ENCODE measurements at places on chromosomes 4 and X. TPM values are rescaled to one million over a fixed set of nuclear protein-coding genes. Genes with fewer than 3 reads are reported as not detected.

The GAGE1 gene
- total RNA-seq = not detected

The HPGD gene
- total RNA-seq = 1.4 TPM

The MAGEB1 gene
- total RNA-seq = not detected

The GPR173 gene
- 2.4 TPM for total RNA-seq

The NALF2 gene
- total RNA-seq = 62.7 TPM

The LEF1 gene
- 3.4 TPM for total RNA-seq

The VCX2 gene
- not detected for total RNA-seq

The SPANXN5 gene
- not detected for total RNA-seq

The USP51 gene
- 1.7 TPM for total RNA-seq

The MBTPS2 gene
- total RNA-seq = 10.0 TPM

The MAEA gene
- 51.7 TPM for total RNA-seq

The SRPK3 gene
- 24.6 TPM for total RNA-seq

The S100G gene
- total RNA-seq = not detected

The TRPC3 gene
- total RNA-seq = 0.15 TPM

The BEND4 gene
- total RNA-seq = 0.04 TPM

The MAGEA11 gene
- total RNA-seq = not detected

The XAGE1B gene
- total RNA-seq = 1.1 TPM

The NAT8L gene
- 3.2 TPM for total RNA-seq

The PALLD gene
- total RNA-seq = 764 TPM

The CT45A7 gene
- total RNA-seq = not detected

The C4orf50 gene
- not detected for total RNA-seq

The ARAP2 gene
- 5.7 TPM for total RNA-seq

The IQCM gene
- total RNA-seq = not detected

The ZCCHC4 gene
- total RNA-seq = 7.4 TPM

The SFRP2 gene
- total RNA-seq = 1.5 TPM

The BCAP31 gene
- 86.3 TPM for total RNA-seq

The AMMECR1 gene
- total RNA-seq = 1.7 TPM

The WNK3 gene
- total RNA-seq = 3.0 TPM

The PABPC4L gene
- 0.67 TPM for total RNA-seq

The CDS1 gene
- total RNA-seq = 0.98 TPM

Measured in right atrium auricular region (tissue), 2 donors.